Stimulated activated CD8-positive, alpha-beta memory T cell treated with anti-CD3 and anti-CD28 coated beads, Interleukin-7, amount 100 ng/mL, for 1 hour (primary cell): ENCODE measurements at places on chromosomes 5 and 9.

DNA sequence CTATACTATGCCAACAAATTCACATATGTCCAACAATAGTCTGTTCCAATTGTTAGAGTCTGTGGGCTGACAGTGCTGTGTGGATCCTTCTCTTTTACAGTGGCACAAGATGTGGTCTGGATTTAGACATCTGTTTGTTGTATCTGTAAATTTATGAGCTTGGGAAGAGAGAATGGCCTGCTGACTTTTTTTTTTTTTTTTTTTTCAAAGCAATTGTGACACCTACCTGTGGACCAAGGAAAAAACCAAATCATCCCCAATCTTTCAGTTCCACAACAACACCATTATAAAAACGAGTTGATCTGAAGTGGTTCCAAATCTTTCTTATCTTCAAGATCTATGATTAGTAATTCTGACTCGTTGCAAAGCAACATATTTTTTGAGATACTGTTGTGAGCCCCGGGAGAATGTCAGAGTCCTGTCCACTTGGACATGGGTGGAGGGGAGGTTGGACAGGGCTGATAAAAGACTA, 4.9 kb downstream of the IRX2 start:
- no peak for DNase-seq

DNA sequence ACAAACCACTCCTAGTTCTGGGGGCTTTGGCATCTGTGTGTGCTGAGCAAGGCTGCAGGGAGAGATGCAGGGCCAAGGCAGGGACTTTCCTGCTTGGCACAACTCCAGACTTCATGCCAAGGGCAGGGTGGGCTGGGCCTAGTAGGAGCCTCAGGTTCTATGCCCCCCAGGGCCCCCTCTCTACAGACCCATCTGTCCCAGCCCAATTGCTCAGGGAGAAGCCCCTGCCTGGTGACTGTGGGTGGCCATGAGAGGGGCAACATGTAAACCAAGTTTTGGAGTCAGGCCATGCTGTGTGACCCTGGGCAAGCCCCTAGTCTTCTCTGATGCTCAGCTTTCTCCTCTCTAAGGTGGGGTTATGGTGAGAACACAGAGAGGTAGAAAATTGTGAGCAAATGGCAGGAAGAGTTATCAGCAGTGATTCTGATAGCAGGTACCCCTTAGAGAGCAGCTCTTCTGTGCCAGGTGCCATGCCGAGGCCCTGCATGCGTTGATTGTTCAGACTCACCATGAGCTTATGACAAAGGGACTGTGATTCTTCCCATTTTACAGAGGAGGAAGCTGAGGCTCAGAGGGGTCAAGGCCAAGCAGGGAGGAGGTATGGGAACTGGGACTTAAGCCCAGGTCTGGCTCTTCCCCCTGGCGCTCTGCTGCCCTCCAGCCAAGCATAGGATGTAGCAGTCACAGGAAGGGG, 5.2 kb downstream of the OLFML2A start:
- DNase-seq, result no peak

- no peak for DNase-seq
Measured at GRCh38 chr9:129105857-129106694, 4.5 kb downstream of the CRAT start.

DNA sequence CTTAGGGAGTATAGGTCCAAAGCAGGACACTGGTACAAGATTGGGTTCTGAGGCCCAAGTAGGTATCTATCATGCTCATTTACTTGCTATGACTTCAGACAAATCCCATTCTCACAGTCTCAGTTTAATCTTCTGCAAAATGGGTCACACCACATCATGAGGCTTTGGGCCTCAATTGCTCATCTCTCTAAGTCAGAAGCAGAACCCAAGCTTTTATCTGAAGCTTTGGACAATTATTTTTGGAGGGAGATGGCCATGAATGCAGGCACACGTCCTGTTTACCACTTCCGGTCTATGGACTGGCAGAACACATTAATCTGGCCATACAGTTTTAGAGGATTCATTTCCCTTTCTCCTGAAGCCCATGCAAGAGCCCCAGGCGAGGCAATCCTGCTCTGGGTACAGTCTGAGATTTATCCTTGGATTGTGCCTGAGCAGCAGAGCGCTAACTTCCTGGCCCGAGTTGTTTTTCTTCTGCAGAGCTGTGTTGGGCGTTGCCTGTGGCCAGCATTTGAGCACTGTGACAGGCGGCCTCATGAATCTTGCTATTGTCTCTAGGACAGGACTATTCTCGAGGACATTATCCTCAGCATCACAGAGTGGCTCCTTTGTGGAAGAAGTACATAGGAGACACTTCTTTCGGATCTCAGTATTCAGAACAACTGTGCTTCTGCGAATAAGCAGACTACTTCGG, 16.1 kb downstream of the SLC22A4 start:
- no peak for DNase-seq

GRCh38 chr9:69743930-69744329, 15.9 kb downstream of the PTAR1 start:
- DNase-seq, result no peak

- DNase-seq, result no peak
Measured at GRCh38 chr5:57906671-57907070, 424.1 kb upstream of the ACTBL2 start.

DNA sequence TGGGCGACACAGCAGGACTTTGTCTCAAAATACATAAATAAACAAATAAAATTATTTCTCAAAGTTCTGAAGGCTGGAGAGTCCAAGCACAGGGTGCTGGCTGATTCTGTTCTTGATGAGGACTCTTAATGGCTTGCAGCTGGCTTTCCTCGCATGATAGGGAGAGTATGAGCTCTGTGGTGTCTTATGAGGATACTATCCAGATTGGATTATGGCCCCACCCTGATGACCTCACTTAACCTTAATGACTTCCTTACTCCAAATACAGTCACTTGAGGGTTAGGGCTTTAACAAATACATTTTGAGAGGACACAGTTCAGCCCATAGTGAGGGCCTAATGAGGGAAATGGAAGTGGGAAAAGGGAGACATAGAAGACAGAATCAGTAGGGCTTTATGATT, 87.7 kb downstream of the FOCAD start:
- no peak for DNase-seq

DNA sequence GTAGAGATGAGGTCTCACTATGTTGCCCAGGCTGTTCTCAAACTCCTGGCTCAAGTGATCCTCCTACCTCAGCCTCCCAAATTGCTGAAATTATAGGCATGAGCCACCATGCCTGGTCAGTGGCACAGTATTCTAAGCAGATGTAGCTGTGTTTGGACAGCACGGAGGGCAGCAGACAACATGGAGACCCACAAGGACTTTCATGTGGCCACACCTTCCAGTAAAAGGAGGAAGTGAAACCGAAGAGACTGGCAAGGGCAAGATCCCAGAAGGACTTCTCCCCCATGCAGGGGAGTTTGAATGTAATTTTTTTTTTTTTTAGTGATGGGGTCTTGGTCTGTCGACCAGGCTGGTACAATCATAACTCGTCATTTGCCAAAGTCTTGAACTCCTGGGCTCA, 172.2 kb downstream of the TRPM3 start:
- DNase-seq, result no peak

DNA sequence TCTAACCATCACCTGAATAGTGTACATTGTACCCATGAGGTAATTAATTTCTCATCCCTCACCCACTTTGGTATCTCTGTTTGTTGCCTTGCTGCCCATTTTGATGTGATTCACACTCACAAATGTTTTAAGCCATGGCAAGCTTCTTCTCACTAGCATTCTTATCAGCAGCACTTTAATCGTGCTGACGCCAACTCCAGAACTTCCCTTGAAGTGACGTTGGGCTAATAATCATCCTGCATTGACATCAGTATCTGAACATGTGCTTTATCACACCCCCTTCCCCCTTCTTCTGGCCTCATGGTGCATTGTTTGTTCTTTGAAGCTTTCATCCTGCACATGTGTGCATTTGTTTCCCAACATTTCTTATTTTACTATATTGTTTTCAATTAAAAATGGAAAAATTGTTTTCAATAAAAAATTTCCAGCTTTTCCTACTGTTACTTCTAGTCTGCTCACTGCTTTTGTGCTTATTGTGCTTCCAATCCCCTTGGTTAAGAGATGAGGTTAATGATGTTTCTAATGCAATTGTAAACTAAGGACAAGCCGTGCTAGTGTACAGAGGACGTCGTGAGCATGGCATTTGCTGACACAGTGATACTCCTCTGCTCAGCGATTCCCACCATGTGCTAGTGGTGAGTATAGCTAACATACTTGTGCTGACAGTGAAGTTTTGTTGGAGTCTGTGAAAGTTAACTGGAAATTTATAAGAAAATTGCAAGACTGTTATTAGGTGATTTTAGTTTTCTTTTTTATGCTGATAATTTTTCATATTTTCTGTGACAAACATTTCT, 238.5 kb downstream of the KDM4C start:
- no peak for DNase-seq

GRCh38 chr5:91382530-91383026, 539 bp downstream of the ARRDC3 start:
- DNase-seq, result no peak

DNA sequence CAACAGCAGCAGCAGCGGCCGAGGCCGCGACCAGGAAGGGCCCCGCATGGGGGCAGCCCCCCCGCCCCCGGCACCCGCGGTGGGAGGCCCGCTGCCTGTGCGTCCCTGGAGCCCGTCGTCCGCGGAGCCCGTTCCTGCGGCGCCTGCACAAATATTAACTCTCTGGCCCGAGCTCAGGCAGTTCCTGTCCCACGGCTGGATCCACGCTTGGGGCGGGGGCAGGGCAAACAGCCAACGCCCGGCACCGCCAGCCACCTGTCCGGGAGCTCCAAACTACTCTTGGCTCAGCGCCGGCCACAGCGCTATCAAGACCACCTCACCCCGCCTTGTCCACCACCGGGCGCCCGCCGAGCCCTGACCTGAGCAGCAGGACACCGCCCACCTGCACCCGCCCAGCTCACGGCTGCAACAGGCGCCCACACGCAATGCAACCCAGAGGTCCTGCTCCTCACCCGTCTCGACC, at the start of gene LRRC26:
Gene LRRC26, minus strand, starts transcription at position 156 of the 463 bp plus-strand sequence. Its CDS starts 108 bp downstream, at position 48.
- DNase-seq, result no peak

GRCh38 chr5:40171971-40172370, 507.7 kb upstream of the PTGER4 start:
- no peak for DNase-seq

DNA sequence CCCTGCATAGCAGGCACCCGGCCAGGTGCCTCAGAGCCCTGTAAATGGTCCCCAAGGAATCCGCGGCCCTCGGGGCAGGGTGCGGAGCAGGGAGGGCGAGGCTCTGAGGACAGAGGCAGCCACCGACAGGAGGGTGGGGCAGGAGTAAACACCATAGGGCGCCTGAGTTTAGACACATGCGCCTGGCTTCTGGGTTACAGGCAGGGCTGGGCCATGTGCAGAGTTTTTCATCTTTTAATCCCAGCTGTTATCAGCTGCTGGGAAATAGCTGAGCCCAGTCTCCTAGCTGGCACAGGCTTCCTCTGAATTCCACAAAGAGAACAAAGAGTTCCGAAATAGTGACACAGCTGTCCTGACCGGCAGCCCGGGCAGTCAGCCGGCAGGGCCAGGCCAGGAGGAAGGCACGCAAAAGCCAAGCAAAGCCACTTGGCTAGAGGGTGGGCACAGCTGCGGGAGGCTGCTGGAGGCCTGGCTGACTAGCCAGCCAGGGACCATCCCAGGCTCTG, 98.9 kb upstream of the PHYKPL start:
- DNase-seq, result no peak

- DNase-seq, result no peak
Measured at GRCh38 chr9:124468061-124468740, 17.9 kb downstream of the ADGRD2 start.

- no peak for DNase-seq
Measured at GRCh38 chr5:41182666-41183065, 30.7 kb downstream of the C6 start.

- DNase-seq, result no peak
Measured at GRCh38 chr9:75739884-75740611, 150.4 kb upstream of the PCSK5 start.

DNA sequence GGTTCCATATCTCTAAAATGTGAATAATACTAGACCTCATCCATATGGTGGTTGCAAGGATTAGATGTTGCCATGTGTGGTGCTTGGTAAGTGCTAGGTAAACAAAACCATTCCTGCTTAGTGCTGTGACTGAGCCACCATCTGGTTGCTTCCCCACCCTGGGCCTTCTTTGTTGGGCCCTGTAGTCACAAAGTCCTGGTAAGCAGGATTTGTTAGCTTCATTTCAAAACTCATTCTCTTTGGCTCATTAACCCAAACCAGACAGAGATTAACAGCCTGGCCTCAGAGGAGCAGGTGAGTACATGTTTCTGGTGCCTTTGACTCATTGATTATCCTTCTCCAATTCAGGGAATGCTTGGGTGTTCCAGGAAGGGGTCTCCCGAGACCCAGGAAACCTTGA, 240.2 kb downstream of the ARHGAP26 start:
- DNase-seq, result no peak

GRCh38 chr5:141434006-141434405, 3.7 kb downstream of the PCDHGA12 start:
- no peak for DNase-seq
